ENCODE measurements at places on chromosomes 16 and 17.

- no peak for DNase-seq
These were observed 3.5 kb upstream of the CMIP start for GRCh38 chr16:81440888-81441761.

DNA sequence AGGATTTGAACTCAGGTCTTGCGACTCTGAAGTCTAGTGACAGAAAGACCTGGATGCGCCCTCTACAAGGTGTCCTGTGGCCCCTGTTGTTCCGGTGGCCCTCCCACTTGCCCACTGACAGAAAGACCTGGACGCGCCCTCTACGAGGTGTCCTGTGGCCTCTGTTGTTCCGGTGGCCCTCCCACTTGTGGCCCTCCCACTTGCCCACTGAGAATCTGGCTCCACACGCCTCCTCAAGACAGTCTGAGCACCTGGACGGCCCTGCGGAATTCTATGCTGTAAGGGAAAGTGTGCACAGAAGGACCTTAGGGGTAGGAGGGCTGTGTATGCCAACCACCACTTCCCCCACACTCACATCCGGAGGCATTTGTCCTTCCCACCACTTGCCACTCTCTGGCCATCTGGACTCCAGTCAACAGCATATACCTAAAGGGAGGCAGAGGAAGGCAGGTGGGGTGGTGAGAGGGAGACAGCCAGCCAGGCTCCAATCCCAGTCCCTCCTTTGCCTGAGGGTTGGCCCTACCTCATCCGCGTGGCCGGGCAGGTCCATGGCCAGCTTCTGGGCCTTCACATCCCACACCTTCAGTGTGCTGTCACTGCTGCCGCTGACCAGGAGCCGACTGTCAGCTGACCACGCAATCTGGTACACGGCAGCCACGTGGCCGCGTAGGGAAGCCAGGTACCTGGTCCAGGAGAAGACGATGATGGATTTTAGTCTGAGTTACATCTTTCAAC, 9.1 kb downstream of the NLE1 start:
- no peak for DNase-seq

DNA sequence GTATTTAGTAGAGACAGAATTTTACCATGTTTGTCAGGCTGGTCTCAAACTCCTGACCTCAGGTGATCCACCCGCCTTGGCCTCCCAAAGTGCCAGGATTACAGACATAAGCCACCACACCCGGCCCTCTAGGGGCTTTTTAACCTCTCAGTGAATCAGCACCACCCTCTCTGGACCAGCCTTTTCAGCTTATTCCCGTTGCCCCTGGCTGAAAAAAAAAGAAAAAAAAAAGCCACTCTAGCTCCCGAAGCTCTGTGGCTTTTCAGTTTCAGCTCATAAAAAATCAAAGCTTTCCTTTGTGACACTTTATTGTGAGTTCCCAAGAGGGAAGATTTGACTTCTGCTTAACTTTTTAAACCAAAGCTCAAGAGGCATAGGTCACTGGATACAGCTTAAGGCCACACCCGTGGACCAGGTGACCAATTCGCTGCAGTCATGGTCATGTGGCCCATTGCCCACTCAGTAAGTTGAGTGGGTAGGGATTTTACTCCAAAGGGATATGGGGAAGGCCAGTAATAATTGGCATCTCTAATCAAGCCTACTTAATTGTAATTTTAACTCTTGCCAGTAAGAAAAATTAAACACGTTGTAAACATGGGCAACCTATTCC, 46.6 kb upstream of the MED13 start:
- DNase-seq: no peak

GRCh38 chr16:88353691-88354090, 29.1 kb upstream of the ZNF469 start:
- no peak for DNase-seq

DNA sequence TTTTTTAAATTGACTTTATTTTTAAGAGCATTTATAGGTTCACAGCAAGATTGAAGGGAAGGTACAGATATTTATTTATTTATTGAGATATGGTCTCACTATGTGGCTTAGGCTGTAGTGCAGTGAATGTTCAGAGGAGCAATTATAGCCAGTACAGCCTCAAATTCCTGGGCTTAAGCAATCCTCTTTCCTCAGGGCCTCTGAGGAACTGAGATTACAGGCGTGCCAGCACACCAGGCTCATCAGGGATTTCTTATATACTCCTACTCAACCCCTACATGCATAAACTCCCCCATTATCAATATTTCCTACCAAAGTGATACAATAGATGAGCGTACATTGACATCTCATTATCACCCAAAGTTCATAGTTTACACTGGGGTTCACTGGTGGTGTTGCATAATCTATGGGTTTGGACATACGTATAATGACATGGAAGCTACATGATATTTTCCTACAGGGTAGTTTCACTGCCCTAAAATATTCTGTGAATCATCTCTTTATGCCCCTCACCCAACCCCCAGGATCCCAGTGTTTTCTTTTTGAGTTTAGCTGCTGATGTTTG, 33.5 kb downstream of the HS3ST3B1 start:
- no peak for DNase-seq

DNA sequence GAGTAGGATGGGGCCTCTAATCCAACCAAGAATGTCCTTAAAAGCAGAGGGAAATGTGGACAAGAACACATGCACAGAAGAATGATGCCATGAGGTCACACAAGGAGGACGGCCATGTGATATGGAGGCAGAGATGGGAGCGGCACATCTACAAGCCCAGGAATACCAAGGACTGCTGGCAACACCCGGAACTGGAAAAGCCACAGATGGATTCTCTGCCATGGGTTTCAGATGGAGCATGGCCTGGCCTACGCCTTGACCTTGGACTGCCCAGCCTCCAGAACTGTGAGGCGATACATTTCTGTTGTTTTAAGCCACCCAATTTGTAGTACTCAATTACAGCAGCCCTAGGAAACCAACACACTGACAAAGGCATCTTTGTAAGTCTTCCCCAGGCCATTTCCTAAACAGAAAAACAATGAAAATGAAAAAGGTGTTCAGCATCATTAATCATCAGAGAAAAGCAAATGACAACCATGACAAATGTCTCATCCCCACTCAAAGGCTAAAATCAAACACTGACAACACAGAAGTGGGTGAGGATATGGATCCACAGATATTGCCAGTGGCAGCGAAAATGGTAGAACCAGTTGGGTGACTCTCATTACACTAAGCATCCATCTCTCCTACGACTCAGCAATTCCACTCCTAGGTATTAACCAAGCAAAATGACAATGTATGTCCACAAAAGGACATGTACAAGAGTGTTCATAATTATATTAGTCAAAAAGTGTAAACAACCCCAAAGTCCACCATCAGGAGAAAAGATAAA, 76.9 kb upstream of the CNEP1R1 start:
- DNase-seq: no peak

DNA sequence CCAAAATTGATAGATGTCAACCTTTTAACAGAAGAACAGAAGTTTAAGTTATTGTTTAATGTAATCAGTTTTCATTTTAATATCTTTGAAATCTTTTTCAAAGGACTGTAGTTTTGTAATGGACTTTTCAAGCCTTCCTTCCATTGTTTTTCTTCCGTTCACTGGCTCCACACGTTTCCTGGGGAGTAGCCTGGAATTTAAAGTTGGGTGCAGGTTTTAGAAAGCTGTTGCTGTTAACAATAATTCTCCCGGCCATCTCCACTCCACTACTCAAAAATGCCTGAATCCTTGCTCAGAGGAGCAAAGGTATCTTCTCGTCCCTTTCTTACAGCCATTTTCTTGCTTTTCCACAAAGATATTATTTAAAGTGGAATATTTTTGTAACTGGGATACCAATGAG, 4.7 kb upstream of the COQ7 start:
- DNase-seq: no peak

DNA sequence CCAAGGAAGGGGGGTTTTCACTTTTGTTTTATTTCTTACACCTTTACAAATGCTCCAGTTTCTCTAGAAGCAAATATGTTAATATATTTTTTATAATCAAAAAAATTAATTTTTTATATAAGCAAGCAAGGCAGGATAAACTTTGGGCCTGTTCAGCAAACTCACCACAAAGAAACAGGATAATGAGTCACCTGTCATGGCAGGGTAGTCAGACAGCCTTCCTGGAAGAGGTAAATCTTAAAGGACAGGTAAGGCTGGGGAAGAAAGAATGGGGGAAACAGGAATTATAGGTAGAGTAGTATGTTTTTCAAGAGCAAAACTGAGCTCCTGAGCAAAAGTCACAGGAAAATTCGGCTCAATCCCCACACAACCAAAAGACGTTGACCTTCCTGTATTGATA, 186.3 kb upstream of the SOX9 start:
- no peak for DNase-seq

GRCh38 chr17:39144416-39144840, 7.0 kb downstream of the PLXDC1 start:
- no peak for DNase-seq

DNA sequence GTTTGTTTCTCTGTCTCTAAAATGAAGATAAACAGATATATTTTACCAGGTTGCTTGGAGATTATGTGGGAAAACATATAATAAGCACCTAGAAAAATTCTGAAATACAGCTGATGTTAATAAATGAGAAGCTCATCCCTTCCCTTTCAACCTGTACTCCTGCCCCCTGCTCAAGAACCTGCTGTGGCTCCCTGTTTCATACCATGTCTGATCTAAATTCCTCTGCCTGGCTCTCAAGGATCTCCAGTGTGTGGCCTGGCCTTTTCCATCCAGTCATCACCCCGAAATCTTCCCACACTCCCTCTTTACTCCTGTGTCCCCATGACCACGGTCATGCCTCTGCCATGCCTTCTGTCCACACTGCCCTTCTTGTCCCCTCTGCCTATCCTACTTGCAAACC, 19.4 kb upstream of the DLX4 start:
- no peak for DNase-seq

- no peak for DNase-seq
These were observed 36.8 kb upstream of the CDYL2 start for GRCh38 chr16:80841231-80841630.

- no peak for DNase-seq
These were observed 1.1 kb downstream of the GGT6 start for GRCh38 chr17:4559139-4559791.

- no peak for DNase-seq
These were observed 30.7 kb upstream of the ZNF423 start for GRCh38 chr16:49886554-49887094.

DNA sequence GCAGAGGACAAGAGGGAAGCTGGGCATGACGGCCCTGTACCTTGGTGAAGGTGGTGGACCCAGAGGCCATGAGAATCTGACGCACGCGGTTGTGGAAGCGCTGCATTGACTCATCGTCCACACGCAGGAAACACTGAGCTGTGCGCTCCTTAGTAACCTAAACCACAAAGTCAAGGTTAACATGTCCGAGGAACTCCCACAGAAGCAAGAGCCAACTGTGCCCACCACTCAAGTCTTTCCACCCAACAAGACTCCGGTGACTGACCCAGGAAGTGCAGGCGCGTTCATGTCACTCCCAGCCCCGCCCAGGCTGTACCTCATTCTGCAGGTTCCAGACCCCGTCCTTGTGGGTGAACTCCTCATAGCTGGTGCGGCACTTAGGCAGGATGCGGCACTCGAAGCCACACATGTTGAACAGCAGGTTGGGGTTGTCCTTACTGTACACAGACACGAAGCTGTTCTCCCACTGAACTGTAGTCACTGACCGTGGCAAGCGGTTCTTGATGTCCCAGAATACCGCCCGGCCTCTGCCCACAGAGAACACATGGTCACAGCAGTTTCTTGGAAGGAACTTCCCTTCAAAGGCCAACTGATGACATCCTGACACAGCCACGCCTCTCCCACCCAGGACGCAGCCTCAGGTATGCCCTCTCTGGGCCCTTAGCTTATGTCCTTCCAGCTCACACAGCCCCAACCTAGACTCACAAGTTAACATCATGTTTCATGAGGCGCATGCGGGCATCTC, 11.5 kb downstream of the PRPF8 start:
- DNase-seq: no peak

DNA sequence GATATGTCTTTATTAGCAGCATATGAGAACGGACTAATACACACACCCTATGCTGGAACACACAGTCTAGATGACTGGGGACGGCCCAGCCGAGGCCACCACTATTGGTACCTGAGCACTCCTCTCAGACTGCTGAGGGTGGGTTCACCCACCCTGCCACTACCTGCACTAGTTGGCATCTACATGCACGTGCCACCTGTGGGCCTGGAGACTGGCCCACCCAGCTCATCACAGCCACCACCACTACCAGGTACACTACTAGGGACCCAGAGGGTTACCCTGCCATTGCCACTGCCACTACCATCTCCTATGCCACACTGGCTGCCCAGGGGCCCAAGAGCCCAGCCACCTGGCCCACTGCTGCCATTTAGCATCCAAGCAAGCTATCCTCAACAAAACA, 32.5 kb downstream of the MEAK7 start:
- DNase-seq: no peak

DNA sequence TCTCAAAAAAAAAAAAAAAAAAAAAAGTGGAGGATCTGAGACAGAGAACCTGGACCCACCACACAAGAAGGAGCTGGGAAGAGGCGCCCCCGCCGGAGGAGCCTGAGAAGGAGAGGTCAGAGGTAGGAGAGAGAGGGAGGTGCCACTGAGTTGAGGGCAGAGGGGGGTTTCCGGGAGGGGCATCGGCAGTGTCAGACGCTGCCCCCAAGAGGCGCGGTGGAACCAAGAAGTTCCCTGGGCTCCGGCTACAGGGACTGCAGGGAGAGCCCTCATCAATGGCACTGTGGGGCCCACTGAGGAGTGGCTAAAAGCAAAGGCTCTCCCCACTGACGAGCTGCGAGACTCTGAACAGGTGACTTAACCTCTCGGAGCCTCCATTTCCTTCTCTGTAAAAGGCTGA, 4.2 kb downstream of the CCDC42 start:
- DNase-seq: peak; percentile 26

GRCh38 chr16:29943846-29944799, 17.8 kb upstream of the TMEM219 start:
- no peak for DNase-seq

GRCh38 chr16:79188115-79188738, 412.3 kb downstream of the MAF start:
- no peak for DNase-seq

DNA sequence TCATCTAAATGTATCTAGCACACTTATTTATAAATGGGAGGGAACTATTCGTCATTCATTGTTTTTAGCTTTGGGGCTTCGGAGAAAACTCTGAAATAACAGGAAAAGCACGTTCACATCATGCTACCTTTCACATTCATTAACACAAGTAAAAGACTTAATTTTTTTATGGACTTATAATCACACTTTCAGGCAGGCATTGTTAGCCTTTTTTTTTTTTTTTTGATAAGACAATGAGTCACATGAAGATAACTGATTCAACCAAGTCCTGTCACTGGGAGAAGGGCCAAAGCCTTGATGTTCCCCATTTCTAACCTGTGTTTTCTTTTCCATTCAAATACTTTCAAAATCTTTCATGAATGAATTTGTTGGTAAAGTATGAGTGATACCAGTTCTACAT, 631.3 kb upstream of the CA10 start:
- no peak for DNase-seq

DNA sequence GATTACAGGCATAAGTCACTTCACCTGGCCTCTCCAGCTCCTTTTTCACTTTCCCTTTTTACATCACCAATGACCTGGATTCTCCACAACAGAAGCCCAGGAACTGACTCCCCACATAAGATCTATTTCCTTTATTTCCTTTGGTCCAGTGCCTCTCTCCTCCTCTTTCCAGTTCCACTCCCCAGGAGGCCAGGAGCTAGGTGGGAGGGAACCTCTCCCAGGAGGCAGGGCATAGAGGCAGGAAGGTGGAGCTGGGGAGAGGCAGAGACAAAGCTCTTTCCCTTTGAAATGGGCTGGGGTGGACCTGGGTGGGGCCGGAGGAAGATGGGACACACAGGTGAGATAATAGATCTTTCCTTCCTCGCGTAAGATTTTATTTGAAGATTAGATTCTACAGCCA, 318.3 kb upstream of the TNRC6C start:
- DNase-seq: no peak

Data from activated naive CD4-positive, alpha-beta T cell treated with anti-CD3 and anti-CD28 coated beads, Interleukin-2, amount 50 U/mL, for 16 hours (primary cell).